ENCODE measurements at places on chromosomes 4 and X.

GRCh38 chr4:80221161-80221560 lies 23.9 kb downstream of the PRDM8 start:
- DNase-seq, result no peak

DNA sequence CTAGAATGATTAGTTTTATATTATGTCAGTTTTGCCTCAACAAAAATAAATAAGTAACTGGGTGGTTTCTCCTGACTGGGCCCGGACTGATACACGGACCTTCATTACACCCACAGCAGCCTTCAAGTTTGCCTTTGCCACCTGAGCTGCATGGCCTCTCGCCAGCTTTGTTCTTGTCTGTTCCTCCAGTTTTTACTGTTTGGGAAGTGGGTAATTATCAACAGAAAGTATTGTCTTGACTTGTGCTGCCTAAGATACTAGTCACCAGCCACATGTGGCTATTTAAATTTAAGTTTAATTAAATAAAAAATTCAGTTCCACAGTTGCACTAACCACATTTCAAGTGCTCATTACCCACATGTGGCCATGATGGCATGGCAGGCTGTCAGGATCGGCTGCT lies 74.7 kb upstream of the INTU start:
- no peak for DNase-seq

DNA sequence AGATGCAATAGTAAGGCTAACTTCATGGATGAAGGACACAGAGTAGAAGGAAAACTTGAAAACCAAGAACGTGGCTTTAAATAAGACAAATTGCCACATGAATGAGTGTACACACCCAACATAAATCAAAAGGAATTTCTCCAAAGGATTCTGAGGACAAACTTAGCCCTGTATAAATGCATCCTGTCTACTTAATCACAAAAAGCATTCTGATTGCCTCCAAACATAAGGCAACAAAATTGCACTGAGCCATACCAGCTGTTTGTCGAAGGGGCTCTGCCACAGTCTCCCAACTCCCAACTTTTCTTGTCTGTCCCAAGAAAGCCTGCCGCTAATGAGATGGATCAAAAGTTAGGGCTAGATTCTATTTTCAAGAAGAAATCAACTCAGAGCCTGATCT lies 194.3 kb downstream of the SOWAHB start:
- DNase-seq, result no peak

DNA sequence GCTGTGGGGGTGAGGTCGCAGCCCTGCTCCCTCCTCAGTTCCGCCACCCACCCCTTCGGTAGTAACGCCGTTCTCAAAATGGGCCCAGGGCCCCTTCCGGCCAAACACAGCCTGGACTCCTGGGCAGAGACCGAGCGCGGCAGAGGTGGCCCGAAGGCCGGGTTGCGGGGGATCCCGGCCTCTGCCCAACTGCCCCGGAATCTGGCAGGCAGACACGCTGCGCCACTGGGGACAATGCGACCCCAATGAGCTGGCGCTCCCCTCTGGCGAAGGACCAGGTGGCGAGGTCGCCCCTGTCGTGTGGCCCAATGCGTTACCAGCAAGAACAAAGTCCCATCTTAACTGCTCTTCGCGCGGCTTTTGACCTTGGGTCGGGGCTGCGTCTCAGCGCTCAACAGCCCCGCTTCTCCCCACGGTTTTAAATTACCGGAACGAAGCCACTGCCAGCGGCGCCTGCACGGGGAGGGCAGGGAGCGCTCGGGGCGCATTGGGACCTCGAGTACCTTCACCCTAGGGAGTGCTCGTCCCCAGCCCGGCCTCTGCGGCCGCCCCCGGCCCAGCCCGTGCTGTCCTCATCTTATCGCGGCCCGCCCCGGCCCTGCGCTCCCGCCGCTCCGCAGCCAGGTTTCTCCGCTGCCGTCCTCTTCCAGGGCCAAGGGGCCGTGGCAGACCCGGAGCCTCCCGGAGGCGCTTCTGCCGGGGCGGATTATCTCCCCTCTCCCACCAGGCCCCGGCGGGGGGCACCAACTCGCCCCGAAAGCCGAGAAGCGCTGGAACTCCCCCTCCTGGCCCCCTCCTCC lies 22.2 kb upstream of the HMX1 start:
- no peak for DNase-seq

GRCh38 chrX:154483325-154483724 lies 3.1 kb downstream of the UBL4A start:
- DNase-seq, result no peak

GRCh38 chr4:91769912-91770311 lies 533.9 kb upstream of the GRID2 start:
- no peak for DNase-seq

DNA sequence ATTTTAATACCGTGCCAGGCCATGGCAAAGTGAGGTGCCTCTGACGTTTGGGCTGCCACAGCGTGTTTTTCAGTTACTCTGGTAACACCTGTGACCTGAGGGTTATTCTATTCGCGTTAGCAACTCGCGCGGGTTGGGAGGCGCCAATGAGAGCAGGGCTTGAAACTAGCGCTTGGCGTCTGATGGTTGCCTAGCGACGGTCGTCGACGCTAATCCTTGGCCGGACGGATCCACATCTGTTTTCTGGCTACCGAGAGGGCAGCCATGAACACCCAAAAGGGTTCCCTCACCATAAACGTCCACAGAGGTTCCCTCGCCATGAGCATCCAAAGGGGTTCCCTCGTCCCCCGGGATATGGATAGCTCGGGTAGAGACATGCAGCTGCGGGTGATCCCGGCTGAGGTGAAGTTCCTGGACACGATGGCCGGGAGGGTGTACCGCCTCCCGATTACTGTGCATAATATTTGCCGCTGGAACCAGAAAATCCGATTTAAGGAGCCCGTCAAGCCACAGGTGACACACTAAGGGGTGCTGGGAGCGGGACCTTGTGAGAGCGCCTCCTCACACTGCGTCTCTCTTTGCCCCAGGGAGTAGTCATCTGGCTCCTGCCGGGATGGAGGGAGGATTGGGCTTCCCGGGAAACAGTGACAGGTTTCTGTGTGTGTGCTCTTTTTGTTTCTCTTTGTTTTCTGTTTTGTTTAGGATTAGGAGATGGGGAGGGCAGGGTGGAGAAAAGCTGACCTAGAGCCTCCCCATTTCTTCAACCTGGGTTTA lies at the start of gene CFAP47:
Gene CFAP47 (plus strand): TSS at position 199 of the 774 bp plus-strand sequence. CDS start 66 bp downstream, at position 265.
- peak; percentile 16 for DNase-seq

- no peak for DNase-seq
Observed at GRCh38 chr4:10011277-10011676, 10.0 kb downstream of the SLC2A9 start.

DNA sequence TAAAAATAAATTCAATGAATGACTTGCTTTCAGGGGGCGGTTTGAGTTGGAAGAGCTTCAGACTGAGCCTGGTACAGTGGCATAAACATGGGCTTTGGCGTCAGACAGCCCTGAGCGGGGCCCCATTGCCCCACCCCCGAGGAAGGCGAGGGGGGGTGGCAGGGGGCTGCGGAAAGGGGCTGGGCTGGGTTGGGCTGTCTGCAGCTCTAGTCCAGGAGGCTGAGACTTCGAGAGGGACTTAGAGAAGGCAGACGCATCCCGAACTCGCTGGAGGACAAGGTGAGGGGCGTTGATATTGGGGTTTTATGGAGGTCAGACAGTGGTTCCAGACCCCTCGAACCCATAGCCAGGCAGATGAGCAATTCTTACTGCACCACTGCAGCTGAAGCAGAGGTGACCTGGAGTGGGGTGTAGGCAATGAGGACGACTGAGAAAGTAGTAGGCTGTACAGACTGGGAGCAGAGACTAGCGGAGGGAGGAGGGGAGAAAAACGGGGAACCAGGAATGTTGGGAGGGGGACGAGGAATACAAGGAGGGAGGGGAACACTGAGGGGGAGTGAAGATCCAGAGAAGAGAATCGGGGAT lies at the start of gene MAGED2:
Gene MAGED2 (plus strand): TSS at position 222 of the 585 bp plus-strand sequence. CDS start 1,587 bp downstream, outside the sequence.
- DNase-seq, result peak; percentile 60

GRCh38 chrX:107629540-107629909 lies 1.2 kb downstream of the PRPS1 start:
- DNase-seq, result peak; percentile 11

Data from NCI-H510A treated with DMSO at 0.1 percent for 48 hours (cell line).